ENCODE measurements at places on chromosomes 7 and 10. TPM values are rescaled to one million over a fixed set of nuclear protein-coding genes. Genes with fewer than 3 reads are reported as not detected.

HYAL4 gene
- total RNA-seq, result not detected

GDF2 gene
- not detected for total RNA-seq

TCAF2 gene
- total RNA-seq, result 7.7 TPM

NET1 gene
- total RNA-seq, result 201 TPM

ZNF425 gene
- total RNA-seq, result 1.1 TPM

PROSER2 gene
- total RNA-seq, result 1.1 TPM

AIFM2 gene
- total RNA-seq, result 53.1 TPM

EVX1 gene
- not detected for total RNA-seq

ZP3 gene
- not detected for total RNA-seq

OR2A12 gene
- total RNA-seq, result not detected

Measured in omental fat pad (tissue), 4 donors.